ENCODE measurements at places on chromosomes 4 and X. TPM values are rescaled to one million over a fixed set of nuclear protein-coding genes. Genes with fewer than 3 reads are reported as not detected.

Gene ATOH1
- not detected for total RNA-seq

Gene ESX1
- total RNA-seq, result not detected

Gene SULT1E1
- total RNA-seq, result 0.97 TPM

Gene TAF7L
- 0.13 TPM for total RNA-seq

Gene CLNK
- not detected for total RNA-seq

Gene SYN1
- under 0.01 TPM for total RNA-seq

Gene ZFYVE28
- 8.7 TPM for total RNA-seq

Gene SPANXN4
- total RNA-seq, result not detected

Gene ALB
- total RNA-seq, result not detected

Gene SGMS2
- total RNA-seq, result 80.5 TPM

Gene CFAP47
- total RNA-seq, result not detected

Gene PAGE2
- not detected for total RNA-seq

All from bladder microvascular endothelial cell (primary cell).